ENCODE measurements at places on chromosomes 16 and 17.

DNA sequence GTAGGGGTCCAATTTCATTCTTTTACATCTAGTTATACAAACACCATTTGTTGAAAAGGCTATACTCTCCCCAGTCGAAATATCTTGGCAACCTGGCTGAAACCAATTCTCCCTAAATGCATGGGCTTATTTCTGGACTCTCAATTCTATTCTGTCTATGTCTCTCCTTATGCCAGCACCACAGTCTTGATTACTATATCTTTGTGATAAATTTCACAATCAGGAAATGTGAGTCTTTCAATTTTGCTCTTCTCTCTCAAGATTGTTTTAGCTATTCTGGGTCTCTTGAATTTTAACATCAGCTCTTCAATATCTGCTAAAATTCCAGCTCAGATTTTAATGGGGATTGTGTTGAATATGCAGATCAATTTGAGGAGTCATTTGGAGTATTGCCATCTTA, 5.9 kb upstream of the TRIM25 start:
- DNase-seq, result no peak

DNA sequence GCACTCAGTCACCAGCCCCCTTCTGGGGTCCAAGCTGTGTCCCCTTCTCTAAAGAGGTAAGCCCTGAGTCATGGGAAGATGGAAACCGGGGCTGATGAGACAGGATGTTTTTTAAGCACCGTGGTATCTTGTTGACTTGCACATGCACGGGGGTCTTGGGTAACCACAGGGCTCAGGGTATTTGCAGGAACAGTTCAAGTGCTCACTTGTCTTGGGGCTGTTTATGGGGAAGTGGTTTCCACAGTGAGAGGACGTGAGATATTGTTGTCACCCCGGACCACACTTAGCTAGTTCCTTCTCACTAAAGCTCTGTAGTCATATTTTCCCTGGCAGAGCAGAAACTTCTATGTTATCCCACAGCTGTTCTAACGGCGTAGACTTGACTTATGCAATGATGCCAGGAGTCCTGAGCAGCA, 7.7 kb downstream of the CCL3L1 start:
- DNase-seq, result no peak

DNA sequence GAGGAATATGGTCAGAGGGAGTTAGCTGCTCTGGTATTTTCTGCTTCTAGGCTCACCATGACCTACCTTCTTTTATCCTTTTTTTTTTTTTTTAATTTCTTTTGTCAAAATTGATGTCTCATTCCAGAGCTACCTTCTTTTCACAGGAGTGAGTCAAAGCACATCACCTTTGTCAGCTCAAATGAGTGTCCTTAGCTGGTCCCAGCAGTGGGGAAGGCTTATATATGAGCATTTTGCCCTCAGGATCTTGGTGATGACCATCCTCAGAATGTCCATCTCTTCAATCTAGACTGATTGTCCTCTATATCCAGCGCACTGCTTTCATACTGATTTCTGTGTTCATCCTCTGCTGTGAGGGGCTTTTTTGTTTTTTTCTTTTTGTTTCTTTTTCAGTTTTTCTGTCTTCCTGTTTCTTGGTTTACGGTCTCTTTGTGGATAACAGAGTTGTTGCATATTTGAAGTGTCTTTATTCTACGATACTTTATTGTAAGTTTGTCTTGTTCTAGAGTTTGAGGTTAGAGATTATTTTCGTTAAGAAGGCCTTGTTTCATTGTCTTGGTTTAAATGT, 24.9 kb downstream of the CBFB start:
- DNase-seq, result no peak

DNA sequence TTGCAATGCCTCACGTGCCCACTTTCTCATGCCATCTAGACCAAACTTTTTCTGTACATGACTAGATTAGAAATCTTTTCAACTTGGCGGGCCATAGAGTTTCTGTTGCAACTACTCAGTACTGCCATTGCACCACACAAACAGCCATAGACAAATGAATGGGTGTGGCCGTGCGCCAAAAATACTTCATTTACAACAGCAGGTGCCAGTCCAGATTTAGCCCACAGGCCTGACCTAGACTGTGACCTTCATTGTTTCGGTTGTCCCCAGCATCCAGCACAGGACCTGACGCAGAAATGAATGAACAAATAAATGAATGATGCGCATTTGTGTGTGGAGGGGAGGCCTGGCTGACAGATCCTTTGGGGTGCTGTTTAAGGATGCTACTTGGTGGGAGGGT, 14.3 kb upstream of the PDK2 start:
- no peak for DNase-seq

GRCh38 chr17:79137015-79137788, 62.6 kb downstream of the ENGASE start:
- DNase-seq, result no peak

- DNase-seq, result no peak
Measured at GRCh38 chr17:40509626-40510327, 8.4 kb upstream of the TNS4 start.

DNA sequence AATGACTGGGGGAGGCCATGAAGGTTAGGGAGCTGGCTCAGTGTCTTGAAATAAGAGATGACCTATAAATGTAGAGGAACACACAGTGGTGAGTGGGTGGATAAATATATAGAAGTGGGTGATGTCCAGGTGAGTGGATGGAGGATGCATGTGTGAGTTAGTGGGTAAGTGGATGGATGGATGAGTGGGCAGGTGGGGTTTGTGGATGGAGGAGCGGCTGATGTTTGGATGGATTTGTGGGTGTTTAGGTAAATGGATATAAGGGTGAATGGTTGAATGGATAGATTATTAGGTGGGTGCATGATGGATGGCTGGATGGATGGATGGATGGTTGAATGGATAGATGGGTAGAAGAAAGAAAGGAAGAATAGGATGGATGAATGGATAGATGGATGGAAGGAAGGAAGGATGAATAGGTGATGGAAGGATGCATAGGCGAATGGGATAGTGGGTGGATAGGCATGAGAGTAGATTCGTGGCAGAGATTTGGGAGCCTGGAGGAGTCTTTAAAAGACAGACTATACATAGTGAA, 19.1 kb upstream of the TAC4 start:
- DNase-seq, result no peak

DNA sequence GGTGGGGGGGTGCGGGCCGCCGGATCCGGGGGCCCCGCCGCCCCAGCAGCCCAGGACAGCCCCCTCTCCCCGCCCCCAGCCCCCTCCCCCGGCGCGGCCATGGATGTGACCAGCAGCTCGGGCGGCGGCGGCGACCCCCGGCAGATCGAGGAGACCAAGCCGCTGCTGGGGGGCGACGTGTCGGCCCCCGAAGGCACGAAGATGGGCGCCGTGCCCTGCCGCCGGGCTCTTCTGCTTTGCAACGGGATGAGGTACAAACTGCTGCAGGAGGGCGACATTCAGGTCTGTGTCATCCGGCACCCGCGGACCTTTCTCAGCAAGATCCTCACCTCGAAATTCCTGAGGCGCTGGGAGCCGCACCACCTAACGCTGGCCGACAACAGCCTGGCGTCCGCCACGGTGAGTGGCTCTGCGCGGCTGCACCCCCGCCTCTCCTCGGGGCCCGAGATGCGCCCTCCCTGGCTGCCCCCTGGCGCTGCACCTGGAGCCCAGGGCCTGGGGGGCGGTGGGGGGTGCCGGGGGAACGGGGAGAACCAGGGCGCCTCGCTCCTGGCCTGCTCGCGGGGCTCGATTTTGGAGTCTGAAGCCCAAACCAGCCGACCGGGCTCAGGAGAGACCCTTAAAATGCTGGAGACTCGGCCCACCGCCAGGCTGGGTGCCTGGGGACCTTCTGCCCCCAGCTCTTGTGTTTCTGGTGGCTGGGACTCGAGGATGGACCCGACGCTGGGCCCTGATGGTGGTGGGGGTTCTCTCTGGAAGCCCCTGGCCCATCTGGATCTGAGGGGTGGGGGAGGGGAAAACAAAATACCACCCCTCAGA, 744 bp downstream of the CMIP start:
- no peak for DNase-seq

DNA sequence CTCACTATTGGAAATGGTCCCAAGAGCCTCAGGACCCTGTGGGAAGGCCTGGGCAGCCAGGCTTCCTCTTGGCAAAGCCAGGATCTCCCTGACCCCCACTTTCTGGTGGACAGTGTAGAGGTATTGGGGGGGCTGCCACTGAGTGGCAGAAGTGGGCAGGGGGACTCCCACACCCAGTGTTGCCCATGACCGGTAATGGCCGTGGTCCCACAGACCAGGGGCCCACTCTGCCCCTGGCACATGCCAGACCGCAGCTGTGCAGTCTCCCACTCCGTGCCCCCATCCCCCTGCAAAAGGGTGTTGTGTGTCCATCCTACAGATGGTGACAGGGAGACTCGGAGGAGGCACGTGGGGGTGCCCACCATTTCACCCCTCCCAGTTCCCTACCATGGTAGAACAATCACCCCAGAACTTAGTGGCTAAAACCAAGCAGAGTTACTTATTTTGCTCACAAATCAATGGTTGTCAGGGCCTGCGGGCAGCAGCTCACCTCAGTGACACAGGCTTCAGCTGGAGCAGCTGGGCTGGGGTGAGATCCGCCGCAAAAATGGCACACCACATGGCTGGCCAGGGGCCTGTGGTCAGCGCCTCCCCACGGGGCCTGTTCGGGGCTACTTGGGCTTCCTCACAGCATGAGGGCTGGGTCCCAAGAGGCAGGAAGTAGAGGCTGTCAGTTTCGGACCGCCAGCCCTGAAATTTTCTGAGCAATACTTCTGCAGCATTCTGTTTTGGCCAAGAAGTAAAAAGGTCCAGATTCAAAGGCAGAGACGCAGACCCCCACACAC, 59.0 kb upstream of the ZNF469 start:
- DNase-seq, result no peak

DNA sequence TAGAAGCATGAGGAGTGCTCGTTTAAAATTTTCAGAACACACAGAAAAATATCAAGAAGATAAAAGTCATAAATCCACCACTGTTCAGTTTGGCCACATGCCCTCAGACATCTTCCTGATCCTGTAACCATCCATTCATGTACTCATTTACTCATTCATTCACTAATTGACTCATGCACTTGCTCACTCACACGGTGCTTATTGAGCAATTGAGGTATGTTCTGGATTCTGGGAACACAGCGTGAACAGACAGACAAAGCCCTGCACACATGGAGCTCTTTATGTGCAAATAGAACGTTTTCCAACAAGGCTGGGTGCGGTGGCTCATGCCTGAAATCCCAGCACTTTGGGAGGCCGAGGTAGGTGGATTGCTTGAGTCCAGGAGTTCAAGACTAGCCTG, 10.2 kb upstream of the NATD1 start:
- no peak for DNase-seq

- DNase-seq, result no peak
Measured at GRCh38 chr16:78438219-78438618, 338.8 kb downstream of the WWOX start.

GRCh38 chr16:1763521-1764511, 7.5 kb downstream of the NME3 start:
- DNase-seq, result no peak

- no peak for DNase-seq
Measured at GRCh38 chr17:20982589-20983358, 60.0 kb downstream of the USP22 start.

DNA sequence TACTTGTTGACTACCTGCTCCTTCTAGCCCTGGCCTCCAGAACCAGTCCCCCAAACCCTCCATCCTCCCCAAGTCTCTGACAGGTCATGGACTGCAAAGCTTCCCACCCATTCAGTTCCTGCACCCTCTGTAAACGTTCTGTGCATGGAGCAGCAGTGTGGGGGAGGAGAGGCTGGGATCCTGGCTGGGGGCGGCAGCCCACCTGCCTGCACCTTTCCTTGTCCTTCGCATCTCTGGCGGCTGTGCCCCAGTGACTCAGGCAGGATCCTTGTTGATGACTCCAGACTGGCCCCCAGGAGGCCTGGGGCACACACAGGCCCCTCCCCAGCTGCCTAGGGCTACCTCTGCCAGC, 1.6 kb upstream of the PKMYT1 start:
- no peak for DNase-seq

GRCh38 chr17:5237541-5238016, 2.9 kb upstream of the SCIMP start:
- DNase-seq, result peak; percentile 52

- DNase-seq, result no peak
Measured at GRCh38 chr16:74321356-74321755, 24.7 kb downstream of the PSMD7 start.

DNA sequence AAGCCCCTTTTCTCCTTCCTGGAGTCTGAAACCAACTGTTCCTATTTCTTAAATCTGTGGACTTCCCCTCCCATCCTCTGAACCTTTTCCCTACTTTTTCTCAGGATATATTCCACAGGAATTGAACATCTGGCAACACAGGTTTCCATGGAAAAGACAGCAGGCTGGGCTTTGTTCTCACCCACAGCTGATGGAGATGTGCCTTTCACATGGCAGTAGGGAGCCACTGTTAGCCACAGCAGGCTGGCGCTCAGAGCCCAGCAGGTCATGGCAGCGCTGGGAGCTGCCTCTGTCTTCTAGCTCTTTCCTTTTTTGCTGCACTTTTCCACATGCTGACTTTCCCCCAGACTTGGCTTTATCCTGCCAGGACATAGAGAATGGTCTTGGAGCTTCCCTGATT, 116.4 kb upstream of the NLRP1 start:
- no peak for DNase-seq

DNA sequence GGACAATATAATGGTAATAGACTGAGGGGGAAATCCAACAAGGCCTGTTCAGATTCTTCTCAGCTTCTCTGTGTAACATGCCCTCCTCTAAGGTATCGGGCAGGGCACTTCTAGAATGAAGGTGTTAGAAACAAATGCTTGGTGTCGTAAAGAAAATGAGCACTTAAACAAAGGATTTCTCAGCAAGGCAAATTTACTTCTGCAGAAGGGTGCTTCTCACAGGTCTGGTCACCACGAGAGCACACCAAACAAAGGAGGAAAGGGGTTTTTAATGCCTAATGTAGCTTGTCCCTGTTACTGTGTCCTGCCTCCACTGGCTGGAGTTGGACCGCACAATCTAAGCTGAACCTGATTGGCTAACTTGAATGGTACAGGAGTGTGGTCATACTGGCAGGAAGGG, 642.6 kb upstream of the CDH8 start:
- DNase-seq, result no peak

DNA sequence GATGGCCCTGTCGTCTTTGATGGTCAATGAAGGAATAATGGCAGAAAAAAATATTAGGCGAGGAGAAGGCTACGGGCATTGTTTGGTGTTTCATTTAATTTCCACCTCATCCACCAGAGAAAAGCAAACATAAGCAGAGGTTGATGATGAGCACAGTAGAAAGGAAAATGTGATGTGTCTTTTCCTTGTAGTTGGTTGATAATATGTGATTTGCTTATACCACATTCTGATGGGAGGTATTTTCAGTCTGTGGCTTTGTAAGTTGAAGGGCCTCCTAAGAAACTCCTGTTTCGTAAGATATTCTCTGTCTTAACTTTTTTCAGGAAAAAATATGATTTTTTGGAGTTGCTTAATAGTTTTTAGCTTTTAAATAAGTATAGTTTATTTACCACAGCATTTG, 215.7 kb downstream of the PRKCA start:
- no peak for DNase-seq

- DNase-seq, result no peak
Measured at GRCh38 chr16:1367486-1368174, 15.9 kb downstream of the GNPTG start.

All from NCI-H1930 (cell line).